ENCODE measurements at places on chromosomes 11 and 22.

DNA sequence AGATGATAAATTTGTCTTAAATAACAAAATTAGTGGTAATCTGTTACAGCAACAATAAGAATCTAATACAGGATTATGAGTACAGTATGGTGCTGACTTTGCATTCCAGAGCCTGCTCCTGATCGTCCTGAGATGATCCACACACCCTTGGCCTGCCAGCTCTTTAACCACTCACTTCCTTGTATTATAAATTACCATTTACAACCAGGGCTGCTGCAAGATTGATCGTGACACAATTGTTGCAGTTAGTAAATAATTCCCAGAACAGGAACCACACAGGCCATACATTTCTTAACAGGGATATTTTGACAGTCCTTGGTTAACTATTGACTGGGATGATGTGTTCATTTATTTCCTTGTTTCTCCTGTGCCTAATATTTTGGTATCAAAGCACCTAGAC is 3.8 kb upstream of the CBLIF start:
- no peak for DNase-seq

DNA sequence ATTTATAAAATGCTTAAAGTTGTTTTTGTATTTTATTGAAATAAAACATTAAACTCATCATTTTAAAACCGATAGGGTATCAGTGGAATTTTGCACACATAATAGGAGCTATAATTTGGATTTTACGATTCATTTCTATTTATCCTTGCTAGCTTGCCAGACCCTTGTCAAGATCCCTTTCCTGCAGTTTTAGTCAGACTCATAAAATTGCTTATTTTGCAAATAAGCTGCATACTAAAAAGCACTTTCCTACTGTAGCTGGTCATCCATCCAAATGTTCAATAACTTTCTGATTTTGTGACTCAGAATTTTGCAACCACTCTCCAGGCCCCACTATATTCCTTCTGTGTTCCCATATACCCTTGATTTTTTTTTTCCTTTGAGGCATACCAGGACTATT is 239.2 kb upstream of the CTSC start:
- no peak for DNase-seq

GRCh38 chr11:40885250-40885954 is 574.0 kb downstream of the LRRC4C start:
- no peak for DNase-seq

DNA sequence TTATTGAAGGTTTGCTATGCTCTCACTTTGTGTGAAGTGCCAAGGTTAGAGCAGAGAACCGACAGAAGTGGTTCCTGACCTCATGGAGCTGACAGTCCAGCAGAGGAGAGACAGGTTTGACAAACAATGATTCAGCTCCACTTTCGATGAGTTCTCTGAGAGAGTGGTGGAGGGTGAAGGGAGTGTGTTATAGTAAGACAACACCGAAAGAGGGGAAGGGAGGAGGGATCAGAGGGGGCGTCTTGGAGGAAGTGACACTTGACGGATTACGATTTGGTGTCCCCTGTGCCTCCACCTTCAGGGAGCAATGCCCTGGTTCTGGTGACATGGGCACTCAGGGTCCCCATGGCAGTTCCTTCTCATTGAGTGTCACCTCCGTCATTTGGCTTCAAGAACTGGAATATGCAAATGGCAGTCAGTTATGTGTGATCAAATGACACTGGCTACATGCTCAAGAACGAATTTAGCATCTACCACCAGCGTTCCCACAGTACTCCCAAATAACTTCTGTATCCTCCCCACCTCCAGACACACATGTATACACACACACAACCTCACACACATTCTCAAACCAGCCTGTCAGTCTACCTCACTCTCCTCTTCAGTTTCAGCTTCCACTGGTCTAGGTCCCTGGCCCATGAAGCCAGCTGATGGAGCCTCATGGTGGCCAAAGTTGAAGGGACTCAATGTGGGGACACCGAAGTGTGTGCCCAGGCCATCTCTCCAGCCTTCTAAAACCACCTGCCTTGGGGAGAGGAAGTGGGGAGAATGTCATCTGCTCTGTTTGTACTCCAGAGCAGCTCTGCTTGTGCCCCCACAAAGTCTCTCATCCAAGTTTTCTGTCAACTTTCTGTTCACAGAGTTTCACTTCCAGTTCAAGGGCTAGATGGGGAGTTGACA is 31.4 kb upstream of the NUP160 start:
- no peak for DNase-seq

DNA sequence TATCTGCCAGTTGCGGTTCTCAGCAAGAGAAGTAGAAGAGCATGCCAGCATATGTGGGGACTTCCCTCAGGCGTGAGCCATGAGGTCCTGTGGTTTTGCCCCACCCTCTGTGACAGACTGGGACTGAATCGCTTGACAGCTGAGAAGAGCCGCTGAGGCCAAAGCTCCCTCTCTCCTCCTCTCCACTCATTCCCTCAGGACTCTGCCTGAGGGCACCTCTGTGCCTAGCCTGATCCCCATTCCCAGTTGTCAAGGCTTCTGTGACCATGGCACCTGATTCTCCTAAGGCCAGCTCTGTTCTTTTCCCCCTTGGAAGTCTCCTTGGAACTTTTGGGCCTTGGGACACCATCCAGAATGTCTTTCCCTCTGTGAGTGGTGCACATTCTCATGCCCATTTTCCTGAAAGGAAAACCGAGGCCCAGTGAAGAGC is 27.0 kb downstream of the ART5 start:
- peak; percentile 6 for DNase-seq

GRCh38 chr22:45198463-45198795 is 34.7 kb downstream of the NUP50 start:
- no peak for DNase-seq

DNA sequence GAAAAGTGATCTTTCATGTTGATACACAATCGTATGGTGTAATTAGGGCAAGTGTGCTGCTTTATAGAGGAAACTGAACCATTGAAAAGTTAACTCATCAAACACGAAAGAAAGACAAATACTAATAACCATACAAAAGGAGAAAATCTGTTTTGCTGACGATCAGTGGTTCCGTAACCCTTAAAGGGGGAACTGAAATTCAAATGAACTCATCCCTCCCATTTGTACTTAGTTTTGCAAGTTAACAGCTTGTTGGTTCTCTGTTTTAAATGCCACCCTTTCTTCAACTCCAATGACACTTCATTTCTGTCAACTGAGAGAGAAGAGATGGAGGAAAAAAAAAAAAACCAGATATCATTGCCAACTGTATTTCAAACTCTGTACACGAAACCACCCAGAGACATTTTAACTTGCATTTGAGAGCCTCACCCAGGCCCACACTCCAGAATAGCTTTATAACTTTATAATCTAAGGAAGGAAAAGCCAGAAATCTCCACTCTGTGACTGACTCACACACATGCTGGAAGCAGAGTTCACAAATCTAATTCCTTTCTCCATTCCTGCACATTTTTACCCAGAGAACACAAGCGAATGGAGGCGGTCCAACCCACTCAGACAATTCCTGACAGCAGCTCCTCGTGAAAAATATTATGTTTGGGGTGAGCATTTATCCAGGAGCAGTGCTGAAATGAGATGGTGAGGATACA is 17.4 kb upstream of the CSNK2A3 start:
- no peak for DNase-seq

DNA sequence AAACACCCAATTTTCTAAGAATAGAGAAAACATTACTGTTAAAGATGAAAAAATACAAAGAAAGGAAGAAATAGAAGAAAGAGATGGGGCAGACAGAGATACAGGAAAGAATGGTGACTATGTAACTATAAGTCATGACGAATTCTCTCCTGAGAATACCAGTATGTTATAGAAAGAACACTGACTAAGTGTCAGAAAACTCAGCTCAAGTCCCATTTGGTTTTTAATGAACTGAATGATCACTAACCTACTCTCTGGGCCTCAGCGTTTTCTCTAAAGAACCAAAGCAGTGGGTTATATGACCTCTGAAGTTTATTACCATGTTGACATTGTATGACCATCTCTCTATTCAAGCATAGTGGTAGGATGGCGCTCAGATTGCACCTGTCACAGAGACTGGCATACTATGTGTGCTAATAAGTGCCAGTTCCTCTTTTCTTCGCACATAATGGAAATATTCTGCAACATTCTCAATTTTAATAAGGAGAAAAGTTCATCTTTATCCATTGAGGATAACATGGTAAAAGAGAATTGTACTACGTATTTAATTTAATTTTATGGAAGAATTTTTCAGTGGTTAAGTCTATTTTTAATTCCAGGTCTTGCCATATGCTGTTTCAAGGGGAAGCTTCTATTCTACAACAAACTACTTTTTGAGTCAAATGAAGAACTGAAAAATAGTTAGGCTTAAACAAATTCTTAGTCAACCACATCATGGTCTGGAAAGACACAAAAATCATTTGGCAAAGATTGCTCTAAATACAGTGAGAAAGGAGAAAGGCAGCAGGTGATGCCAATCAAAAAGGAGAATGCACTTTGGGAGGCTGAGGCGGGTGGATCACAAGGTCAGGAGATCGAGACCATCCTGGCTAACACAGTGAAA is 25.0 kb upstream of the EED start:
- no peak for DNase-seq

DNA sequence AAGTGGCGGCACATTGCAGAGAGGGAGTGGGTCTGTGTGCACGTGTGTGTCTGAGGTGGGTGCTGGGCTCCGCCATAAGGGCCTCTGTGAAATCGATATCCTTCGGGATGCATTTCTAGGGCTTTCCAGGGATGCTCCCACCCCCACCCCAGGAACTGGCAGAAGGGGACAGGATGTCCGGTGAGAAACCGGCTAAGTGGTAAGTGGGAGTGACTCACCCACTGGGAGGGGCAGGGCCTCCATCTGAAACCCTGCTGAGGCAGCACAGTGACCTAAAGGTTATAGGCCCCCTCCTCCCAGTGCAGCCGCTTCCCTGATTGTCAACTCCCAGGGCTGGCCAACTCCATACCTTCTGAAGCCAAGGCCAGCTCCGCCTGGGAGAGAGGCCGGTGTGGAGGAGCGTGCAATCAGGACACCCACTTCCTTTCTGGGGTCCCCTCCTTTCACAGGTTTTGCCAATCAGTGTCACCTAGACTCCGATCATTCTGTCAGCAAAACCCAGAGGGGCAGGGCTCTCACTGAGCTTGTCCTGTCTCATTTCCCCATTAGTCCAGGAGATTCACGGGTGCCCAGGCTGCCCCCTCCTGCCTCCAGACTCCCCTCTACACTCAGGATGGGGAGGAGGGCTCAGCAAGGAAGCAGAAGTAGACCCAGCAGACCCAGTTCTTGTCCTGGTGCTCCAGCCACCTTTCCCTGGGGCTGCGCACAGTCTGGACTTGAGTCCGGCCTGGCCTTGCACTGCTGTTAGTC is 44.5 kb downstream of the NECTIN1 start:
- DNase-seq: no peak

GRCh38 chr22:19848298-19849224 is 6.1 kb downstream of the GNB1L start:
- DNase-seq: no peak

GRCh38 chr22:25781801-25782200 is 39.8 kb downstream of the MYO18B start:
- no peak for DNase-seq

DNA sequence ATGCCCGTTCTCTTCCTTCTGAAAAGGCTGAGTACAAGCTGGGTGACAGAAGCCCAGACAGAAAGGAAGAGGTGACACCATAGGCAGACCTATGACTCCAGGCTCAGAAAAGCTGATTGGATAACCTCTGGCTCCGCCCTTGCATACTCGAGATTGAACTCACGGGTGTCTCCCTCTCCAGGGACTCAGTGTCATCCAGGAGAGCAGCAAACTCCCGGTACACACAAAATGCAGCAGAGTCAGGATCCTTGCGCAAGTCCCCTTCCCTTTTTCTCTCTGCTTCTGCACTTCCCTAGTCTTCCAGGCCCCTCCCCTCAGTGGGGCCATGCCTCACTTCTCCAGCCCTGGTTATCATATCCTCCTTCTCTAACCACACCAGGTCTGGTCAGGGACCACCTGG is 9.8 kb downstream of the SCN4B start:
- DNase-seq: no peak

- no peak for DNase-seq
These were observed 24.1 kb downstream of the APOL3 start for GRCh38 chr22:36136475-36136874.

DNA sequence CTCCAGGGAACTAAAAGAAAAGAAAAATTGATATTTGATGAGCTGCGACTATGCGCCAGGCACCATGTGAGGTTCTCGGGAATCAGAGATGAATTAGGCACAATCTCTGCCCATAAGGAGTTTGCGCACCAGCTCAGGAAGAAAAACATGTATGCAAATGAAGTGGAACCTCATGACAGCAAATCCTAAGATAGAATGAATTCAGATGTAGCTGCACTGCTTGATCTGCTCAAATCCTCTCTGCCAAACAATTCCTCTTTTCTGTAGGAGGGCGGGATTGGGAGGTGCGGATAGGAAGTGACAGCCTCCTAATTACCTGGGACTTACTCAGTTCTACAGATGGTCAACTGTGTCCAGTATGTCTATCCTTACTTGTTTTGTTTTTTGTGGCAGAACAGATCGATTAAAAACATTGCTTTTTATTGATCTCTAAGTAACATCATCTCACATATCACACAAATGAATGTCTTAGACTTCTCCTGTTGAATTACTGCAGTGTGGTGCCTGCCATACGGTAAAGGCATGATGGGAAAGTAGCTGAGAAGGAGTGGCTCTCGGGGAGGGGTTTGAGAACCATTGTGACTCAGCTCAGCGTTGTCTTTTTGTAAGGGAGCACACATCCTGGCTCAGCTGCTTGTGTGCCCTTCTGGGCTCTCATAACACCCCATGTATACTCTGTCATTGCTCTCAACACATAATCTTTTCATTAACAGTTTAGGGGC is 13.9 kb downstream of the CRTAM start:
- no peak for DNase-seq

- DNase-seq: peak; percentile 53
These were observed at the start of gene HSPA8 for GRCh38 chr11:123061403-123062157. Gene HSPA8, minus strand, starts transcription at chr11:123062136. Its CDS starts 812 bp downstream, at chr11:123061324.

DNA sequence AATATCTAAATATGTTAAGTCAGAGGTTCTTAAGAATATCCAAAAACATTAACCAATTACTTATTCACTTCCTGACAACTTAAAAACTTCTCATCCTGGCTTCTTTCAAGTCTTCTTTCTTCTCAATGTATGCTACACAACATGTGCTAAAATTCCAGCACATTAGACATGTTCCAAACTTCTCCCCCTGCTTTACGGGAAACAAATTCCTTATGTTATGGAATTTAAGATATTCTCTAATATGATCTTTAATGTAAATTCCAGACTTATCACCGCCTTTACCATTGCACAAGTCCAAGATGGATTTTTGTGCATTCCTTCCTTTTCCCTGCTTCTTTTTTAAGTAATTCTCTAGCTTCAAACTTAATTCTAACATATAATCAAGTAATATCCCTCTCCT is 964.5 kb upstream of the CHORDC1 start:
- DNase-seq: no peak

DNA sequence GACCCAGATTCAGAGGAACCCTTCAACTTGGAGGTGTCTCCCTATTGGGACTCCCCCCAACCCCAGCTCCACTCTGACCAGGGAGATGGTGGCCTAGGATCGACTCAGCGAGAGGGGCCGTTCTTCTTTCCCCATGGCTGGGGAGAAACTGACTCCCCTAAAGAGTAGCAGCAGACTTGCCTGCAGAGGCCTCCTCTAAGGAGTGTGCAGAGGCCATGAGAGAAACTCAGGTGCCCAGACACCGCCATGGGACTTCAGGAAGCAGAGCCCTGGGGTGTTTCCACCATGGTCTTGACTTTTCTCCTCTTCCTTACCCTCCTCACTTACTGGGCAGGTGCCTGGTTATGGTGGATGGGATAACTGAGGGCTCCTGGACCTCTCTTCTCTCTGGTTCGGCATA is 2.6 kb upstream of the TOP3B start:
- no peak for DNase-seq
